ENCODE measurements at places on chromosomes 13 and 19.

GRCh38 chr19:10353793-10354391 is 14.5 kb upstream of the ICAM3 start:
- peak; percentile 15 for DNase-seq

DNA sequence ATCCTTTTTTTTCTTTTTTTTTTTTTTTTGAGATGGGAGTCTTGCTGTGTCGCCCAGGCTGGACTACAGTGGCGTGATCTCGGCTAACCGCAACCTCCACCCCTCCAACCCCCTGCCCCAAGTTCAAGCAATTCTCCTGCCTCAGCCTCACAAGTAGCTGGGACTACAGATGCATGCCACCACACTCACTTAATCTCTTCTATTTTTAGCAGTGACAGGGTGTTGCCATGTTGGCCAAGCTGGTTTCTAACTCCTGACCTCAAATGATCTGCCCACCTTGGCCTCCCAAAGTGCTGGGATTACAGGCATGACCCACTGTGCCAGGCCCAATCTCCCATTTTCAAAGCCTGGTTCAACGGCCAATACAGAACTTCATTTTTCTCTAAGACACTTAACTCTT is 9.1 kb downstream of the FOXO1 start:
- no peak for DNase-seq

- no peak for DNase-seq
These were observed 5.3 kb downstream of the CCDC8 start for GRCh38 chr19:46407856-46408663.

DNA sequence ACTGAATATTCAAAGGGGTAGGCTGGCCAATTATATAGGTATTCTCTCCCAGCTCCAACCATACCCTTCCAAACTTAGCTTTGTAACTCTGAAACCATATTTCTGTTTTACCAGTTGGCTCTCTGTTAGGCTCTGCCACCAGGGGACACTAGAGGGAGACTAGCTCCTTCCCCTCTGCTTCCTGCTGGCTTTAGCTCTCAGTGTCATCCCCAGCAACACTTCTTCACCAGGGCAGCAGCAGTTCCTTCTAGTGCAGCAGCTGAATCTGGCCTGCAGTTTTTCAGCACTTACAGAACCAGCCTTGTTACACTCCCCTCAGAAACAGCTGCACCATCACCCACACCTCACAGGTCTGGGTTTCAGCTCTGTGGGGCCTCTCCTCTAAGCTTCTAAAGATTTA is 51.0 kb upstream of the DOCK9 start:
- peak; percentile 44 for DNase-seq

DNA sequence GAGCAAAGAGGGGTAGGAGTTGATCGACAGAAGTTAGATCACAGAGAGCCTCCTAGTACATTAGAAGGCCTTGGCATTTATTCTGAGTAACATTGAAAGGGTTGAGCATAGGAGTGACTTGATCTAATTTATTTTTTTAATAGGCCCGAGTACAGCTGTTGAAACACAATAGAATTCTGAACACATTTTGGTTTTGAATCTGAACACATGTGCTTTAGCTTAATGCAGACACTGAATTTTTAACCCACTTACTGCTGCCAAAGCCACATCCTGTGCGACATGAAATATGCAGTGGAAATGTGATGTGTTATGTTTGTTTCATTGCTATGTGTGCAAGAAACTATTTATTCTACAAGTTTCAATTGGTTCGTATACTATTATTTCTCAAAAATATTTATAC is 1505.9 kb downstream of the PCDH9 start:
- no peak for DNase-seq

DNA sequence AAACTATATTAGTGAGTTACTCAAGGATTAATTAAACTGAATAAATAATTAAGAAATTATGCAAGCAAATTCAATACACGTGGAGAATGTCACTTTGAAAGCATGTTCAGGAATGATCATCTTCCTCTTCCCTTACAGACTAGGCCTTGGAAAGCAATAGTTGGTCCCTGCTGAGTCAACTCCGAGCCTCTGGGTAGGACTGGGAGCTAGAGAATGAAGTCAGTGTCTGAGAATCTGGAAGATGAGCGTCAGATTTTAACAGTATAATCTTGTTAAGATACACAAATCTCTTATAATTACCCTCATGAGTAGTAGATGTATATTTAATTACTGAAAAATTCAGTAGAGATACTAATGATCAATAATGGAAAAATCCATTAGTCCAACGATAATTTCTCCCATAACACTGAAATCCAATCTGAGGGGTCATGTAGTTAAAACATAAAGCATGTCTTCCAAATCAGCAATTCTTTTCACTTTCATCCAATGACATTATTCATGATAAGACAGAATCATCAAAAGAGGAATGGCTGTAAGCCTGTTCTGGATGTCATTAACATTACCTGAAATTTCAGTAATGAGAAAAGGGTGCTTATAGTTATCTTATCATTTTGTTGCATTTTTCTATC is 423.0 kb downstream of the DCT start:
- no peak for DNase-seq

DNA sequence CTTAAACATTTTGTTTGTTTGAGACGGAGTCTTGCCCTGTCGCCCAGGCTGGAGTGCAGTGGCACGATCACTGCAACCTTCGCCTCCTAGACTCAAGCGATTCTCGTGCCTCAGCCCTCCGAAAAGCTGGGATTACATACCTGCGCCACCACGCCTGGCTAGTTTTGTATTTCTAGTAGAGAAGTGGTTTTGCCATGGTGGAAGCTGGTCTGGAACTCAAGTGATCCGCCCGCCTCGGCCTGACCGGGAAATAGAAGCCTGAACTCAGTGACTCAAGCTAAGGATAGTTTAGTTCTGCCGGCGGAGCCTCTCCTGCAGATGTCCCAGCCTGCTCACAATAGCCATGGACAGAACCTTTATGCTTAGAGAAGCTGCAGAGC is 53.0 kb upstream of the ZNF254 start:
- peak; percentile 74 for DNase-seq

- DNase-seq: no peak
These were observed 40.3 kb downstream of the CYSLTR2 start for GRCh38 chr13:48693998-48694397.

GRCh38 chr13:92574499-92574898 is 652.1 kb upstream of the GPC6 start:
- DNase-seq: no peak

- DNase-seq: peak; percentile 22
These were observed 29.5 kb downstream of the SLC15A1 start for GRCh38 chr13:98722958-98723357.

DNA sequence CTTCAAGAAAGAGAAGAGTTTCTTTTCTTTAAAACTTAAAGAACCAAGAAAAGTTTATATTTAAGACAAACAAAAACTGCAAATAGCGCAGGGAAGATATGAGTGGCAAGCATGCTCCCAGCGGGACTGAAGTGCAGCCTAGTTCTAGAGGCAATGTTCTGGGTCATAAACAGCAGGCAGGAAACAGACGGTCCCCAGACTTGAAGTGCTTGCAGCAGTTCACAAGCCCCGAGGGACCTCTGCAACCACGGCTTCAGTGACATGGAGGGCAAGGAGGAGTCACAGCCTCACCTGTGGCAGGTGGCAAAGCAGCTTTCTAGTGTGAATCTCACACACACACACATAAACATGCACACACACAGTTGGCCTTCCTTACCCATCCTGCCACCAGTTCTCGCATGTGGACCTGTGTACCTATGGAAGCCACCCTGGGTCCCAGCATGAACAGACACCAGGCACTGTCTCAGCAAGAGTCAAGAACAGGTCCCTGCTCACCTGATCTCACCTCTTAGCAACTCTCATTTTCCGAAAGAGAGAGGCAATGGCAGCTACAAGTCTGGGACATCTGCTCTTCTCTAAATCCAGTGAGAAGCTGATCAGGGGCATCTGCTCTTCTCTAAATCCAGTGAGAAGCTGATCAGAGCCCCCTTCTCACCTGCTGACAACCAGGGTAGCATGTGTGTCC is 162.0 kb downstream of the EFNB2 start:
- no peak for DNase-seq

DNA sequence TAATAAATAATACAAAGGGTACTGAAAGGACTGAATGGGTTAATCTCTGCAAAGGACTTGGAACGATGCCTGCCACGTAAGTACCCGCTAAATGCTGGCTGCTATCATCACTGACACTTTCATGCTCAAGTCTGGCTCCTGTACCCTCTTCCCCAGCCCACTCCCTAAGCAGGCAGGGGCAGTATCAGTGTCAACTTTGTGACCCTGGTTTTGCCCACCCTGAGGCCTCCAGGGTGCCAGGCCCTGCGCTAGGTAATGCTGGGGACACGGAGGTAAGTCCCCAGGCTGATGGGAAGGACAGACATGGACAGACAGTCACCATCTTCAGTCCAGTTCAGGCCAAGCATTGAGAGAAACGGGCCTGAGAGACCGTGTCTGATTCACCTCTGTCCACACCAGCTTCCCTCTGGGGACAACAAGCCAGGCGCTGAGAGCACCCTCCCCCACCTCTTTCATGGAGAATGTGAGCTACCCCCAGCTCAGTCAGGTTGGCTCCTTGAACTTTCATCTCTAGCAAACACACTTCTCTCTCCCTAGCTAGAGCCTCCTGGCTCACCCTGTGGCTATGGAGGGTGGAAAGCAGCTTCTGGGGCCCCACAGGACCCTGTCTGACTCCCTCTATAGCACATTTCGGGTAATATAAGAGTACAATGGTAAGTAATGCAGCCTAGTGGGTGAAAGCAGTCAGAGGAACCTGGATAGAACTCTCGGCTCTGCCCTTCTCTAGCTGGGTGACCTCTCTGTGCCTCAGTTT is 800 bp downstream of the ETFB start:
- DNase-seq: peak; percentile 42

DNA sequence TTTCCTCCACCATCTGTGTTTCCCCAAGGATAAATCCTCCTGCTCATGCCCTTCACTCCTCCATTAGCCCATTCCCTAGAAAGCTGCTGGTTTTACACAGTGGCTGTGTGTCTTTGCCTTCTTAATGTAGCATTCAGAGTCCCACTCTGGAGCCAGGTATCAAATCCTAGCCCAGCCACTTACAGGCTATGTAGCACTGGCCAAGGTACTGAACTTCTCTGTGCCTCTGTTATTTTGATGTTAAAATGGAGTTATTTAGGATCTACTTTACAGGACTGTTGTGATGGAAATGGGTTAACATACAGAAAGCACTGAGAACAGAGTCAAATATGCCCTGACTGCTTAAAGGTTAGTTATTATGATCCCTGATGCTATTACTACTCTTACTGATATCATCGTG is 1.5 kb upstream of the ZSCAN4 start:
- no peak for DNase-seq

DNA sequence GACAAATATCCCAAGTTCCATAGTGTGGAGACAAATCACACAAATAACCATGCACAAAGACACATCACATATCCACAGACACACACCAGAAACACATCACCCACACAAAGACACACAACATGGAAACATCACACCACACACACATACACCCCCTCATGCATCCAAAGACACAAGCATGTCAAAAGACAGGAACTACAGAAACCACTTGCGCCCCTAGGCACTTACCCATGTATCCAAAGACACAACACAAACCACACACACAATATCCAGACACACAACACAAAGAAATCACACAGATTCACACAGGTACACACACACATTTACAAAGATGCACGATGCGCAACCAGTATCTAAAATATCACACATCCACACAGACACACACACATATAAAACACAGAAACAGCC is 901 bp downstream of the DPF1 start:
- no peak for DNase-seq

DNA sequence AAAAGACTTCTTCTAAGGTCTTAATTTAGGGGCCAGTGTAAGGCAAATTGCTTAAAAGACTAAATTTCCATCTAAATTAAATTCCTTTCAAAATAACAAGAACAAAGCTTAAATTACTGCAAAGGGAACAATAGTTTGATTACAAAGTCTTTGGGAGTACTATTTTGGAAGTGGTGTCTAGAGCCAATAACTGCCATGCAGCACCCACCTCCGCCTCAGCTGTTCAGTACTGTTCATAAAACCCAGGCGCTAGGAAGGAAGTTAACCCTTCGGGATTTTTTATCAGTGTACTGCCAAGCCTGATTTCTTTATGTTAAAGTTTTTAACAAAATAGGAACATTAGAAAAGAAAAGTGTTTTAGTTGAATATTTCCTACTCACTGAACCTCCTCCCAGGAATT is 210.1 kb downstream of the LIG4 start:
- DNase-seq: no peak

DNA sequence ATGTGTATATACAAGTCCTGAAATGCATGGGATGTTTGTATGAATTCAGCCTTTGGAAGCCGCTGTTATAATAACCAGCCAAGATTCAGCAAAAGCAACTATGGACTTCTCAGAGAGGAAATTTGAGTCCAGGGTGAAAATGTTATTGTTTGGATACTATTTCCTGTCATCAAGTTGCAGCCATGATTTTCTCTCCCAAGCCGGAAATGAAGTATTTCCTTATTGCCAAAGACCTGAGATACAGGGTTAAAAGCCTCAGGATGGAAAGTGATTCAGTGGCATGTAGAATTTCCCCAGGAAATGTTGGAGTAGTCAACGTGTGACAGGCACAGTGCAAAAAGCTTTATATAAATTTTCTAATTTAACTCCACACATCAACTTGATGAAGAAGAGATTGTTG is 133.9 kb downstream of the IRS2 start:
- DNase-seq: peak; percentile 45

- no peak for DNase-seq
These were observed 11.8 kb downstream of the TUBGCP3 start for GRCh38 chr13:112576191-112576590.

DNA sequence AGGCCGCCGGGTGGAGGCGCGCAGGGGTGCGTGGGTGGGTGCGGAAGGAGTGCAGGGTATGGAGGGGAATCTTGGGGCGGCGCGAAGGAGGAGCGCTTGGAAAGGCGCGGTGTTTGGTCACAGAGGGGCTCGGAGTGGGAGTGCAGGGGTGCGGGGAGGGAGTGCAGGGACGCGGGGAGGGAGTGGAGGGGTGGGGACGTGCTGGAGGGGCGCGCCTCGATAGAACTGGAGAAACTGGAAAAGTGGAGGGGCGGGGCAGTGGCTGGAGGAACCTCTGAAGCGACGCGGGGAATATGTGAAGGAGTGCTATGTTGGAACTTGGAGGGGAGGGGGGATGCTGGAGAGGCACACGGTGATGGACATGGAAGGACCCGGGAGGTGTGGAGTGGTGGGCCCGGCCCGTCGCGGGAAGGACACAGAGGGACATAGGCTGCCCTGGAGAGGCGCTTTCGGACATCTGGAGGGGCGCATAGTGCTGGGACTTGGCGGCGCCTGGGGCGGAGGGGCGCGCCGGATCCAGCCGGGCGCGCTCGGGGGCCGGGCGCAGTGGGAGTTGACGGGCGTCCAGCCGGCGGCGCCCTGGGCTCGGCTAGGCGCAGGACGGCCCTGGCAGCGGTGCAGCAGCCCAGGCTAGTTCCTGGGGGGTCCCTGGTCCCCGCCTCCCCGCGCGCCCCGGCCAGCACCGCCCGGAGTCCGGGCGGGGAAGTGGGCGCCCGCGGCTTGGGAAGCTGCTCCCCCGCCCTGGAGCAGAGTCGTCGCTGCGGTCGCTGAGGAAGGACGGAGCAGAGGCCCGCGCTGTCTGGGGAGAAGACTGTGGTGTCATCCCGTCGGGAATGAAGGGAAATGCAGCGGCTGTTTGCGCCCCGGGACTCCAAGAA is 20.8 kb upstream of the SGCG start:
- no peak for DNase-seq

Data from suppressor macrophage (primary cell).